ENCODE measurements at places on chromosomes 4 and X.
A peak's percentile ranks its signal among the peaks of the same experiment; 100 is the strongest.

GRCh38 chr4:56655627-56656345 lies 25.3 kb downstream of the HOPX start:
- DNase-seq = peak; percentile 30

DNA sequence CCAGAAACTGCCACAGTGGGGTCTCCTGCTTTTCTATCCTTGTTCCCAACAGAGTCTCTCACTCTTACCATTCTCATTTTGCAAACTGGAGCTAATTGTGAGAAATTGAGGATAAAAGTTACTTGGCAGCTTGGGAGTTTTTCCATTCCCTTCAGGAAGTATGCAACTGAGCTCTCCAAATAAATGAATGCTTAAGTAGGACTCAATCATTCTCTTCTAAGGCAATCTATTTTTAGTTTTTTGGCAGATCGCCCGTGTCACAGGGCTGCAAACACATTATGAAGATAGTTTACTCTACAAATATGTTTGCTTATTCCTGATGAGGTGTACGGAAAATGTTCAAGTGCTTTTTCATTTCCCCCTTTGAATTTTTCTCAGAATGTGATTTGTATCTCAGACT lies 5.3 kb downstream of the ASB11 start:
- no peak for DNase-seq

DNA sequence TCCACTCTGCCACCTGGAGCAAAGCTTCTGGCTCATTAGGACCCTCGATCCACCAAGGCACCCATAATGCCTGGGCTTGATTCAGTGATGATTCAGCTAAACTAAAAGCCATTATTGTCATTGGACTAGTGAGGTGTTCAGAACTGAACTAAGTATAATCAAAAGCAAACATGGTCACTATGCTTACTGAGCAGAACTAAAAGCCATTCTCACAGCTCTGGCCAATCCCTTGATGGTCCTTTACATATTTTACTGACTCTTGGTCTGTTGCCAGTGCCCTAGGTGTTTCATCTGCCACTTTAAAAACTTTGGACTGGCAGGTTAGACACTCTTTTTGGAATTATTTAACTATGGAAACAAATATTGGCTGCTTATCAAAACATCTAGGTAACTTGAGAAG lies 703.5 kb downstream of the FAT4 start:
- DNase-seq = no peak

DNA sequence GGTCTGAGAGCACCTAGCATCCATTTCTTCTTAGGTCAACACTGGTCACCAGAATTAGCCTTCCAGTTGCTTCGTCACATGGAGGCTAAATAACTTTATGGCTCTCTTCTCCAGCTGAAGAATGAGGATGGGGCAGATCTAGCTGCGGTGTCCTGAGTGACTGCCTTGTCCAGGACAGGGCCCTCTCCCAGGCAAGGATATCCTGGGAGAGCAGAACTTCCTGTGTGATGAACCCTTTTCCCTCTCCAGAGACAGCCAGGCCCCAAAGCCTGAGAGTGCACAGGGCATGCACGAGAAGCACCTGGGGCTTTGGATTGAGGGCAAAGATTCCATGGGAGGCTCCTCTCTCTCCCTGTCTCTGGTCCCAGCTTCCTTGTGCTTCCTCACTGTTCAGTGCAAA lies 108.2 kb upstream of the MAMLD1 start:
- no peak for DNase-seq

Measured in endothelial cell (in vitro differentiated cells).